T-cell (primary cell): ENCODE measurements at places on chromosomes 12 and 14.

- no peak for DNase-seq
Measured at GRCh38 chr12:113092607-113093408, 36.3 kb downstream of the DTX1 start.

DNA sequence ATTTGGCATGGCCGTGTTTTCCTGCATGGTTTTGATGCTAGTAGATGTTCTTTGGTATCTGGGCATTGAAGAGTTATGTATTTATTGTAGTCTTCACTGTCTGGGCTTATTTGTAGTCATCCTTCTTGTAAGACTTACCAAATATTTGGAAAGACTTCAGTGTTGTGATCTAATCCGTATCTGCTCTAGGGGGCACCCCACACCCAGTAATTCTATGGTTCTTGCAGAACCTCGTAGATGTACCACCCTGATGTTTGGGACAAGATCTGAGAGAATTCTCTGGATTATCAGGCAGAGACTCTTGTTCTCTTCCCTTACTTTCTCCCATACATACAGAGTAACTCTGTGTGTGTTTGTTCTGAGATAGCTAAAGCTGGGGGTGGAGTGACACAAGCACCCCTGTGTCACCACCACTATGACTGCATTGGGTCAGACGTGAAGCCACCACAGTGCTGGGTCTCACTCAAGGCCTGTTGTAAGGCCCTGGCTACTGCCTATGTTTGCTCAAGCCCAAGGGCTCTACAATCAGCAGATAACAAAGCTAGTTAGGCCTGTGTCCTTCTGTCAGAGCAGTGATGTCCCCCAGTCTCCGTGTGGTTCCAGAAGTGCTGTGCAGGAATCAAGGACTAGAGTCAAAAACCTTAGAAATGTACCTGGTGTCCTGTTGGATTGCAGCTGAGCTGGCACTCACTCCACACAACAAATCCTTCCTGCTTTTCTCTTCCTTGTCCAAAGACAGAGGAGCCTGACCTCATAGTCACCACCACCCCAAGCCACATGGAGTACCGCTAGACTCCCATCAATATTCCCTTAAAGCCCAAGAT lies 9.6 kb downstream of the RDH16 start:
- DNase-seq: no peak

DNA sequence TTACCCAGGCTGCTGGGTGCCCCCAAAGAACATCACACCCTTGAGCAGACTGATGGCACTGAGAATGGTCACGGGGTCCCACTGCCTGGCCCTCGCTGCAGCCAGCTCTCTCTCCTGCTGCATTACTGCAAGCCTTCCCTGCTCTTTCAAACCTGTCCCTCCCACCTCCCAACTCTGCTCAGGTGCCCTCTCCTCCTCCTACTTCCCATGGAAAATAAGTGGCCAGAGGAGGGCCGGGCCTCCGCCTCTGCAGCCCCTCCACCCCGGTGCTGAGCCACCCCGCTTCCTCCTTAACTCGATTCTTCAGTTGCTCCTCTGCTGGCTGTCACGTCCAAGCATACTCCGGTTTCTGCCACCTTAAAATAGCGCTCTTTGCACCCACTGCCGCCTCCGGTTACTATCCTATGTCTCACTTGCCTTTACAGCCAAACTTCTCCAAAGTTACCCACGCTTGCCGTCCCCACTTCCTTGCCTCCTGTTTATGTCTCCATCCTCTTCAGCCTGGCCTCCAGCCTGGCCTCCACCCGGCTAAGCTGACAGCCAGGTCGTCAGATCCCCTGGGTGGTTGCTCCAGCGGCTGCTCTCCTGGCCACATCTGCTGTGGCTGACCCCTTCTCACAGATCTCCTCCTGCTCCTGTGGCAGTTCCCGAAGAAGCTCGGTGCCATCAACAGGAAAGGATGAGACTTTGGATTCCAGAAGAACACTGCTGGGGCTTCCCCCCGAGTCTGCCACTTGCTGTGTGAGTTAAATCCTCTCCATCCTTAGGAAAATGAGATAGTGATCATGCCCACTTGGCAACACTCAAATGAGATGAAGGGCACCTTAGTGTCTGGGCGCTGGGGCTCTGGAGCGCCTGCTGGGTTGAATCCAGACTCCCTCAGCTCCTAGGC lies 7.7 kb downstream of the SMIM41 start:
- no peak for DNase-seq

- DNase-seq: no peak
Measured at GRCh38 chr12:93722835-93723567, 45.8 kb downstream of the CRADD start.

- no peak for DNase-seq
Measured at GRCh38 chr12:106663385-106663784, 80.6 kb downstream of the RFX4 start.

DNA sequence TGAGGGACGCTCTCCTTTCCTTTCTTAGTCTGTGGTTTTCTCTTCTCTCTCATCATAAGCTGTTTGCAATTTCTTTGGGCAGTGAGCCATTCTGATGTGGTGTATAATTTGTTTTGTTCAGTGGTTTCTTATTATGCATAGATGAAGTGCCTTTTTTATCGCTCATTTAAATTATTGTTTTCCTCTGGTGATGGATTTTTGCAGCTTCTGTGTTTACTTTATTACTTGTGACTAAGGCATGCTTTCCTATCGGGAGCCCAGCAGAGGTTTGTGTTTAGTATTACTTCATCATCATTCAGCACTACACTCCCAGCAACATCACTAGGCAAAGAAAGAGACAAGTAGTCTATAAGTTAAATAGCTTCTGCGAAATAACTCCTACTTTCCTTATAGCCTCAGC lies 586.6 kb upstream of the NOVA1 start:
- no peak for DNase-seq

DNA sequence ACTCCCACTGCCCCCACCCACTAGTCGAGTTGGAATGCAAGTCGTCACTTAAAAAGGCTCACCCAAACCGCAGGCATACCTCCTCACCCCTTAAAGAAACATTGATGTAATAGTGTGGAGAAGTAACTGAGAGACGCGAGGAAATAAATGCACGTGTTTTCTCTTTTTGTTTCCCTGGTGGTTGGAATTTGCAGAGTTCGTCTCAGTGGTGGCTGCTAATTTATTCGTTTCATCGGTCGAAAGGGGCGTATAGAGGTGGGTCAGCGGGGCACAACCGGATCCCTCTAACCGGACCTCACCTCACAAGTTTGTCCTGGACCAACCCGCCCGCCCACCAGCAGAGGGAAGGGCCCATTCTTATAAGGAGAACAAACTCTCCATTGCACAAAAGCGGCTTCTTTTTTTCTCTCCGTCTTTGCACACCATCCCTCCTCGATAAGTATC lies 5.0 kb upstream of the NPAS3 start:
- DNase-seq: no peak
